Parietal lobe (tissue), 2 donors: ENCODE measurements at places on chromosomes 4 and X. TPM values are rescaled to one million over a fixed set of nuclear protein-coding genes. Genes with fewer than 3 reads are reported as not detected.

Gene CYBB
- total RNA-seq = 6.6 TPM

Gene ARHGAP36
- total RNA-seq = 0.31 TPM

Gene PRSS12
- total RNA-seq = 88.3 TPM

Gene MAGEH1
- 79.5 TPM for total RNA-seq

Gene UGT2A1
- total RNA-seq = not detected

Gene YY2
- 4.4 TPM for total RNA-seq

Gene PABPC5
- 8.1 TPM for total RNA-seq

Gene SPARCL1
- total RNA-seq = 32.2 TPM

Gene CSAG1
- total RNA-seq = not detected

Gene KCNE5
- total RNA-seq = 1.9 TPM

Gene NSG1
- 220 TPM for total RNA-seq

Gene RIPPLY1
- total RNA-seq = not detected

Gene VCX
- not detected for total RNA-seq

Gene OFD1
- total RNA-seq = 39.4 TPM

Gene DDX60
- total RNA-seq = 6.6 TPM

Gene AFF2
- total RNA-seq = 124 TPM

Gene POU3F4
- total RNA-seq = 18.8 TPM

Gene DUX4
- not detected for total RNA-seq

Gene CT45A3
- total RNA-seq = not detected

Gene ODAM
- total RNA-seq = not detected

Gene RNF150
- 53.2 TPM for total RNA-seq

Gene CSAG3
- total RNA-seq = not detected

Gene STAG2
- total RNA-seq = 136 TPM

Gene EDA2R
- total RNA-seq = 1.3 TPM

Gene PRR32
- not detected for total RNA-seq

Gene MAGED2
- 218 TPM for total RNA-seq

Gene C1QTNF7
- under 0.01 TPM for total RNA-seq

Gene OPHN1
- 57.9 TPM for total RNA-seq

Gene SYN1
- 27.9 TPM for total RNA-seq
